ENCODE measurements at places on chromosomes 6 and 20.
A peak's percentile ranks its signal among the peaks of the same experiment; 100 is the strongest.

- no peak for DNase-seq
These were observed 244.2 kb upstream of the RIMS1 start for GRCh38 chr6:71642120-71642519.

DNA sequence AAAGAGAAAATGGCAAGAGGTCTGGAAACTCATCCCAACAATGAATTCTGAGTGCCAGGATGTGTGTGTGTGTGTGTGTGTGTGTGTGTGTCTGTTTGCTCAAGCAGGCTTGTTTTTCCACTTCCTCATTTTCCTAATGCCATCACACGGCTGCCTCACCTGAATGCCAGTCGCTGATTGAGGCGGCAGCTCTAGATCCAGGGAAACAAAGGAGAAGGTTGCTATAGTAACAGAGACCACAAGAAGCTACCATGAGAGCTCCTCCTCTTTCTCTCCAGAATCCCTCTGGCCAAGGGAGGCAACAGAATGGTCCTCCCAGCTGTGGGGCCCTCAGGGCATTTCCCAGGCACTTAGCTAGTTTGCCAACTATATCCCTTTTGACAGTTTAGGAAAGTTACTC, 241.1 kb upstream of the TSHZ2 start:
- no peak for DNase-seq

GRCh38 chr6:113281014-113281413, 576.1 kb upstream of the MARCKS start:
- DNase-seq = no peak

DNA sequence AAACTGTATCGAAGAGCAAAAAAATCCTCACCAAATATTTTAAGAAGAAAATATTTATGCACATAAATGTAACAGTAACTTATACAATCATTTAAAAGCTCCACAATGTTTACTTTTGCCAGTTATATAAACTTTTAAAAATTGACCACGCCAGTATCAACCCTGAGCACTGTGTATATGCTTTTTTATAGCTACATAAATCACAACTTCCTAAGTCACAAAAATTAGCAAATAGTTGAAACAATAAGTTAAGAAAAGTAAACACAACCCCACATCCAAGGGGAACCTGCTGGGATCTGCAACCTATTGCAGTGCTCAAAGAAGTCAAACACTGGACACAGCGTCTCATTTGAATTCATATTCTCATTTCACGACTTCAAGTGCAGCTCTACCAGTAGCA, 89.8 kb upstream of the DST start:
- no peak for DNase-seq

- no peak for DNase-seq
These were observed 55.4 kb upstream of the FOXQ1 start for GRCh38 chr6:1256435-1257008.

GRCh38 chr20:39298571-39299506, 336.7 kb downstream of the DHX35 start:
- no peak for DNase-seq

DNA sequence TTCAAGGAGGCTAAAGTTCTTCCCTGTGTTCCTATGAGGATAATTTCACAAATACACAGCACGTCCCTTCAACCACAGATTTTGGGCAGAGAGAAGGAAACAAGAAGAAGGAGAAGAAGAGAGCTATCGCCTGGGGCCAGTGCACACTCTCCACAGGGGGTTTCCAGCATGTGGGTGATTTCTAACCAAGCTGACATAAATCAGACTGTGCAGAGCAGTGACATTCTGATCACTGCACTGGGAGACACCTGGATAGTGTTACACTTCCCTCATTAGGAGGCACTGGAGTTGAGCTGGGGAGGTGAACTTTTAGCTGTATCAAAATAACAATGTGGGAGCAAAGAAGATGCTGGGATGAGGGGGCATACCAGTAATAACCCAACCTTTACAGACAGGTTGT, 71.8 kb upstream of the CENPW start:
- no peak for DNase-seq

DNA sequence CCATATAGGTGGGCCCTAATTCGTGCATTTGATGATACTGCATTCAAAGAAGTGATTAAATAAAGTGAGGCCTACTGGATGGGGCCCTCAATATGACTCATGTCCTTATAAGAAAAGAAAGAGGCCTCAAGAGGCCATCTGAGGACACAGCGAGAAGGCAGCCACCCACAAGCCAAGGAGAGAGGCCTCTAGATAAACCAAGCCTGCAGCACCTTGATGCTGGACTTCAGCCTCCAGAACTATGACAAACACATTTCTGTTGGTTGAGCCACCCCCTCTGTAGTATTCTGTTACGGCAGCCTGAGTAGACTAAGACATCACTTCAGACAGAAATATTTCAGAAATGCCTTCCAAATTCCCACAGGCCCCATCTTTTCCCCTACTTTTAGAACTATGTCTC, 82.5 kb upstream of the PLEKHG1 start:
- no peak for DNase-seq

DNA sequence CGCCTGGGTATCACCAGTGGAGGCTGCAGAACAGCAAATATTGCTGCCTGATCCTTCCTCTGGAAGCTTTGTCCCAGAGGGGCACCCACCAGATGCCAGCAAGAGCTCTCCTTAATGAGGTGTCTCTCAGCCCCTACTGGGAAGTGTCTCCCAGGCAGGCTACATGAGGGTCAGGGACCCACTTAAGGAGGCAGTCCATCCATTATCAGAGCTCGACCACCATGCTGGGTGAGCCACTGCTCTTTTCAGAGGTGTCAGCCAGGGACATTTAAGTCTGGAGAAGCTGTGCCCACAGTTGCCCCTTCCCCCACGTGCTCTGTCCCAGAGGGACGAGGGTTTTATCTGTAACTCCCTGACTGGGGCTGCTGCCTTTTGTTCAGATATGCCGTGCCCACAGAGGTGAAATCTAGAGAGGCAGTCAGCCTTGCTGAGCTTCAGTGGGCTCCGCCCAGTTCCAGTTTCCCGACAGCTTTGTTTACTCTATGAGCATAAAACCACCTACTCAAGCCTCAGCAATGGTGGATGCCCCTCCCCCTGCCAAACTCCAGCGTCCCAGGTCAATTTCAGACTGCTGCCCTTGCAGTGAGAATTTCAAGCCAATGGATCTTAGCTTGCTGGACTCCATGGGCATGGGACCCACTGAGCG, 25.9 kb upstream of the AIG1 start:
- no peak for DNase-seq

DNA sequence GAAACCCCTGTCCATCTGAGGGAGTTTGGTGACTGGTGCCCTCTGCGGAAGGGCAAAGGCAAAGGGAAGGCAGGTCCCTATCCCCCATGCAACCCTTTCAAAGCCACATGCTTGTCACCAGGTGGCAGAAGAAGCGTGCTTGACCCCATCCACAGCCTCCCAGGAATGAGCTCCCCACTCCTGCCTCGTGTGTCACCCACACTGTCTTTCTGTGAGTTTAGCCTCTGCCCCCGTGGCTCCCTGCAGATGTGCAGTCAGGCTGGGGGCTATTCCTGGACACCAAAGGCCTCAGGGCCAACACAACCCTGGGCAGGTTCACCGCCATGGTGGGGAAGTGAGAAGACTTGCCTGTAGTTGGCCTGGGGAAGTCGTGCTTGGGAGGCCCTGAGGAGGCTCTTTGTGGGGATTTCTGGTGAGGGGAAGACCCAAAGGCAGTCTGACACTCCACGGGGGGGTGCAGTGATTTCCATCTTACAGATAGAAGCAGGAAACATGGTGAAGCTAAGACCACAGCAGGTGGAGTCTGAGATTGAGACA, 16.6 kb upstream of the PCMTD2 start:
- DNase-seq = no peak

GRCh38 chr20:23889775-23890187, 10.2 kb upstream of the CST5 start:
- peak; percentile 6 for DNase-seq

DNA sequence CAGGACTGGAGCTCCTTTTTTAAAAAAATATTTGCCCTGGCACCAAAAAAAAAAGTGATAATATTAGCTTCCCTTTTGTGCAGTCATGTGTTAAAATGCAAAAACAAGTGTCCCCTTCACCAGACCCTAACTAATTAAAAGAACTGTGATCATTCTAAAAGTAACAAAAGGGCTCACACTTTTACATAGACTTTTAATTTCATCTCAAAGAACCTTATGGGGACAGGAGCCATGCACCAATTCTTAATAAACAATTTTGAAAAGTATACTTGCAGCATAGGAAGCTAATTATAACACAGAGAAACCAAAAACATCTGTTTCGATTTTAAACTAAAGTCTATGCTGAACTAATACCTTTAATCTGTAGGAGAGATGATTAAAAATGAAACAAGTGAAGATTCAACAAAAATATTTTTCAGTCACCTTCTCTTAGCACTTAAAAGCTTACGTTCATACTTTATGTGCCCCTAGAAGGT, 17.3 kb downstream of the STX7 start:
- no peak for DNase-seq

DNA sequence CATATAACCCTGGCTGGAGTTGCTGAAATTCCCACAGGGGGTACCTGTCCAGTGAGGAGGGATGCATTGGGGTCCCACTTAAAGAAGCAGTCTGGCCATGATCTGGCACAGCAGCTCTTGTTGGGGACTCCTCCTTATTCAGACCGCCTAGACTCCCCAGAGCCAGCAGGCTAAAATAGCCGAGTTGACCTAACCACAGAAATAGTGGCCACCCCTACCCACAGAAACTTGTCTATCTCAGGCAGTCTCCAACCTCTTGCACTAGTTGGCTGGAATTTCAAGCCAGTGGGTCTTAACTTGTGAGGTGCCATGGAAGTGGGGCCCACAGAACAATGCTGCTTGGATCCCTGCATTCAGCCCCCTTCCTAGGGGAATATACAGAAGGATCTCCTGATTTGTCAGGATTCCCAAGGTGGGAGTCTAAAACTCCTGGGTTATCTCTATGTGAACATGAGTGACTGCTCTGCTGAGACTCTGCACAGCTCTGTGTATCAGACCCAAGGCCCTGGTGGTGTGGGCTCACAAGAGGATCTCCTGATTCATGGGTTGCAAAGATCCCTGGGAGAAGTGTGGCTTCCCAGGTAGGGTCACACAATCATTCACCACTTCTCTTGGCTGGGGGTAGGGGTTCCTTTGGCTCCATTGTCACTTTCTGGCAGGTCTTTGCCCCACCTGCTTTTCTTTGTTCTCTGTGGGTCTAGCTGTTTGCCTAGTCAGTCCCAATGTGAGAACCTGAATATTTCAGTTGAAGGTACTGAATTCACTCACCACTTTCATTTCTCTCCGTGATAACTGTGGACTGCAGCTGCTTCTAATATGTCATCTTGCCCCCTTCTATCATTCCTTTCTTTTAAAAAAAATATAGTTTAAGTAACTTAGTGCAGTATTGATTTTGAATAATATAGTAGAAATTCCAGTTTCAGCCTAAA, 65.5 kb upstream of the CLVS2 start:
- no peak for DNase-seq

- no peak for DNase-seq
These were observed 50.7 kb downstream of the DOK5 start for GRCh38 chr20:54525916-54526590.

- DNase-seq = no peak
These were observed 65.5 kb upstream of the NFATC2 start for GRCh38 chr20:51608061-51608460.

- no peak for DNase-seq
These were observed 799 bp downstream of the TAAR2 start for GRCh38 chr6:132623106-132623845.

GRCh38 chr6:33424855-33425667, 5.2 kb downstream of the SYNGAP1 start:
- DNase-seq = no peak

DNA sequence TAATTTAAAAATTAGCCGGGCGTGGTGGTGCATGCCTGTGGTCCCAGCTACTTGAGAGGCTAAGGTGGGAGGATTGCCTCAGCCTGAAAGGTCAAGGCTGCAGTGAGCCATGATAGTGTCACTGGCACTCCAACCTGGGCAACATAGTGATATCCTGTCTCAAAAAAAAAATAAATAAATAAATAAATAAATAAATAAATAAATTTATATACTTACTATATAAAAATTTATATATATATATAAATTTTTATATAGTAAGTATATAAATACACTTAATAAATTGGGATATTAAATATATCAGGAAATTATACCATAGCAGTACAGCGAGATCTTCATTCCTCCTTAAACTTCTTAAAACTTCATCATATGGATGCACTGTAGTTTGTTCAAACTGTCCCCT, 23.0 kb upstream of the IPCEF1 start:
- DNase-seq = no peak

- DNase-seq = no peak
These were observed 420.8 kb downstream of the TBC1D32 start for GRCh38 chr6:120913486-120913885.

DNA sequence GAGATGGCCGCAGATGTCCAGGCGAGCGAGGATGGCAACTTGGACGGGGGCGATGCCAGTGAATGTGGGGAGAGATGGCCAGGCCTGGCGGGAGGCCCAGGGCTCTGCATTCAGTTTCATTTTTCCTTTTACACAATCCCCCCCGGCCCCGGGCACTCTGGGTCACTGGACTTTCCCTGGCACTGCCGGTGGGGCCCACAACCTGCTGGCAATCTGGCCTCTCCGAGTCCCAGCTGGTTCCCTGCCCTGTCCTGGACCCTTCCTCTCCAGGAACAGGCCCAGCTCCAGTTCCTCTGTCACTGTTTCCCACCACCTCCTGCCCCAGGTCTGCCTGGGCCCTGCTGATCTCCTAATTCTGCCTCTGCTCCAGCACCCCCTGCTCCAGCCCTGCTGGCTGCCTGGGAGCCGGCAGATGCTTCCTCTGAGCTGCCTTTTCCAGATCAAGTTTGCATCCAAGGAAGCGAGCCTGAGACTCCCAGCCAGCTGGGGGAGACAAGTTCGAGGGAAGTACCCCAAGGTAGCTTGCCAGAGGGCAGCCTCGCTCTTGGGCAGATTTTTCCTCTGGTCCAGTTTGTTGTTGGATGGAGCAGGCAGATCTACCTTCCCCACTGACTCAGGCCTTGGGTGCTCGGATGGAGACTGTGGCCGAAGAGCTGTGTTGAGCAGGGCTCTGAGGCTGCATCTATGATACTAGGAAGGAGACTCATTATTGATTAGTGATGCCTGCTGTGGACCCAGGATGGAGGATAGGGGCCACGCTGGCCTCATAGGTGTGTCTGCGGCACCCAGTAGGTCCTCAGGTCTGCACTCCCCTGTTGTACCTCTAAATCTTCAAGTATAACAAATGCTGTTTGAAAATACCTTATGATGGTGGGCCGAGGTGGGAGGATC, 83.2 kb downstream of the CEBPB start:
- no peak for DNase-seq

DNA sequence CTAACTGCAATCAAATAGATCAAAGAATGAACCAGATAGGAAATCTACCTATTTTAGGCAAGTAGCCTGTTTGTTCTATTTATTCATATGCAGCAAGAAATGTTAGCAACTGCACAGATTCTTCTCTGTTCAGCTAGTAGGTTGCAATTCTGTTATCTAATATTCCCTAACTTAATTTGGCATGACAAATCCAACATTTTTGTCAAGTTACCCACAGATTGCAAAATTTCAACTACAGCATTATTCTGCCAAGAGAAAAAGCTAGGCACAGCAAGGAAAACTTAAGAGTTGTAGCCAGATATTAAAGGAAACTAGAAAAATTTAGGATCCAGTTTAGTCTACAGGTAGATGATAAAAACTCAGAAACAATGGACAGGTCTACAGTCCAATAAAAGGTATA, 104.4 kb upstream of the SYNCRIP start:
- DNase-seq = no peak

GRCh38 chr6:36609582-36609981, 15.4 kb downstream of the SRSF3 start:
- no peak for DNase-seq

- DNase-seq = no peak
These were observed at the start of gene TNF for GRCh38 chr6:31575335-31575901. Gene TNF (plus strand): TSS chr6:31575565. CDS start chr6:31575742, 177 bp downstream.

All from KG1 (cell line).